ENCODE measurements at places on chromosomes 12 and 14.

- no peak for DNase-seq
Measured at GRCh38 chr14:75449696-75450095, 21.9 kb downstream of the JDP2 start.

GRCh38 chr12:130132831-130133511 is 29.3 kb upstream of the FZD10 start:
- DNase-seq, result no peak

DNA sequence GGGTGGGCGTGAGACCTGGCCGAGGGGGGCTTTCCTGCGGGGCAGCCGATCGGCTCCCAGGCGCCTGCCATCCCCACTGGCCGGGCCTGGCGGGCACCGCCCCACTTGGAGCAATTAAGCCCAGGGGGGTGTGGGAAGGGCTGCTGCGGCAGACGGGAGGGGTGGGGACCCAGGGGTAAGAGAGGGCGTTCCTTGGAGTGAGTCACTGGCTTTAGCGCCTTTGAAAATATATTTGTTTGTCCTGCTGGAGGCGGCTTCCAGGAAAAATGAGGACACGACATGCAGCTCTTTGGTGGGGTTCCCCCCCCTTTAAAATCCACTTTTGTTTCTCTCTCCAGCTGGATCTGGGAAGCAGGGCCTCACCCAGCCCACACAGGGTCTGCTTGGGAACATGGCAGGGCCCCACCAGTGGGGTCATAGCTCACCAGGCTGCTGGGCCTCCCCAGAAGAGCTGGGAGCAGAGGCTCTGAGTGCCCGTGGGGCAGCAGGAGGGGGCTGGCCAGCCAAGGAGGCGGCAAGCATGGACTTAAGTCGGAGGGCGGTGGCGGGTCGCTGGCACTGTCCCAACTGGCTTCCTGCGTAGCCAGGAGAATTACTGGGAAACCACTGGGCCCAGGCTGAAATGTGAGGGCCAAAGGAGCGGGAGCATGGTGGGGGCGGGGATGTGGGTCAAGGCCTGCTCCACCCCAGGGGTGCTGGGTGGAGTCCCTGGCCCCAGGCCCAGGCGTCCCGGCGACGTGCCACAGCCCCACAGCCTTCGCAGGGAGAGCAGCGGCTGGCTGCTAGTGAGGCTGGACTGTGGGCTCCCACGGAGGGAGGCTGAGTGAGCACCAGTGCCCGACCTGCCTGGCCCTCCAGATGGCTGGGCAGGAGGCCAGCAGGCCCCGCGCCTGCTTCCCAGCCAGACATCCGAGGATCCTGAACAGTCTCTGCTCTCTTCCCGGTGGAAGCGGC is 128.0 kb downstream of the RFLNA start:
- no peak for DNase-seq

DNA sequence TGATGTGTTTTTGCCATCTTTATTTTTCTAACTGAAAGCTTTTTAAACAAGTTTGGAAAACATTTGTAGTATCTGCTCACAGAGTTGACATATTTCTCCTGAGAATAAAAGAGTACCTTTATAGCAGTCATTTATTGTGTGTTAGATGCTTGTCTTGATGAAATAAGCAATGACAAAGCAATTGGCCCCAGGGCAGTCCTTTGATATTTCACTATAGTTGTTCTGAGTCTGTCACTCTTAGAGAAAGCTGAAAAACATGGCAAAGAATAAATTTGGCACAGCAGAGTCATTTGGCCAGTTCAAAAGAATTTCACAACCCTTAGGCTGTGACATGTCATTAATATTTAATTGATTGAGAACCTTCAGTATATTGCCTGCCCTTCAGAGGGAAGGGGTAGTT is 166.2 kb downstream of the PTPRO start:
- DNase-seq, result no peak

DNA sequence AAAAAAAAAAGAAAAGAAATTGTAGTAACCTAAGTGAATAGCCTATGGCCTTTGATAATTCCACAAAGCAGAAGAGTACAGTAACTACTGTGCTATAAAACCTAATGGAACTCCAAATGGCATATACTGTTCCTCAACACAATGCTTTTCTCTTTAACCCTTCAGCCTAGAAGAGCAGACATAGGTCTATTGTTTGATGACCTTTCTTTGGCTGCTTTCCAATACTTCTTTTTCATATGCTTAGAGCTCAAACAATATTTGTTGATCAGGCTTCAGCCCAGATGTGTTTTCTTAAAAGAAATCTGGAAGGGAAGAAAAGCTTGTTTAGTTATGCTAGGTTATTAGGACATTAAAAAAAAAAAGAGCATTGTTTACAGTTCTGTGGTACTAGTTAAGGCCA is 116.4 kb downstream of the NTN4 start:
- no peak for DNase-seq

- DNase-seq, result no peak
Measured at GRCh38 chr12:3251067-3251466, 173.9 kb downstream of the TSPAN9 start.

DNA sequence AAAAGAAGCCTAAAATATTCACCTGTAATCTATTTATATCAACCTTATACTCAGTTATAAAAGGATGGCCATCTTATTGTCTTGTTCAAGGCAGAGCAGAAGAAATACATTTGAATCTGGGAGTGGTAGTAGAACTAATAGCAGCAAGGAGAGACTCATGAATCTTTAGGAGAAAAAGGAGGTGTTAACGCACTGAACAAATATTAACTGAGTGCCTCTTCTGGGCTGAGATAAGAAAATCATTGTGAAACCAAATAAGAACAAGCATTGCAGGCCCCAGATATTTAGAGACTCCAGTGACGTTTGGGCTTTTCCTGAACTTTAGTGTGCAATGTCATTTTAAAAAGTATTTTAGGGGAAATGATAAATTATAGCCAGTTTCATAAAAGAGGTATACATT is 790.6 kb downstream of the DIO2 start:
- DNase-seq, result no peak

GRCh38 chr12:116759783-116760621 is 21.9 kb downstream of the RNFT2 start:
- no peak for DNase-seq

DNA sequence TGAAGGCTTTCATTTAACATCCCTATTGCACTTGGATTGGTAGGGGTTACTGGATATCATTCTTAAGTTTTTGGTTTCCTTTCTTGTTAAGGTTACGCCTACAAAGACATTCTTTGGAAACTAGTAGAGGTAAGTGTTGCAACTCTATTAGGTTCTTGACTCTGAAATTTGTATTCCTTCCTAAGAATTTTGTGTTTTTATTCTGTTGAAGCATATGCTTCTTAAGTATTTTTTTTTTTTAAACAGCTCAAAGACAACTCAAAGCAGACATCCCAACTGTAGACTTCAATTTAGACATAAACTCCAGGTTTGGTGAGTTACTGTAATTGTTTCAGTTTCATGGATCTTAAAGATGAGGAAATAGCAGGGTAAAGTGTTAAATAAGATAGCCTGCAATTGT is 1.1 kb upstream of the RBMS2 start:
- no peak for DNase-seq

- DNase-seq, result no peak
Measured at GRCh38 chr14:32166029-32166428, 35.8 kb upstream of the RNU6-7 start.

- no peak for DNase-seq
Measured at GRCh38 chr12:48374164-48374563, 23.4 kb upstream of the ZNF641 start.

GRCh38 chr14:36989806-36990205 is 182.6 kb downstream of the SLC25A21 start:
- DNase-seq, result no peak

- no peak for DNase-seq
Measured at GRCh38 chr12:132314035-132314434, 15.4 kb downstream of the GALNT9 start.

DNA sequence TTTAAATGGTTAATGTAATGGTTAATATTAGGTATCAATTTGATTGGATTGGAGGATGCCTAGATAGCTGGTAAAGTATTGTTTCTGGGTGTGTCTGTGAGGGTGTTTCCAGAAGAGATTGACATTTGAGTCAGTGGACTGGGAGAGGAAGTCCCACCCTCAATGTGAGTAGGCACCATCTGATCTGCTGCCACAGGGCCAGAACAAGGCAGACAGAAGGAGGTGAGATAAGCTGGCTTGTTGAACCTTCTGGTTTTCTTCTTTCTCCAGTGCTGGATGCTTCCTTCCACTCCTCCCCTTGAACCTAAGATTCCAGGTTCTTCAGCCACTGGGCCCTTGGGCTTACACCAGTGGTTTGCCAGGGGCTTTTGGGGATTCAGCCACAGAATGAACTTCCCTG is 756.5 kb upstream of the LRFN5 start:
- DNase-seq, result no peak

- DNase-seq, result no peak
Measured at GRCh38 chr12:120689397-120690082, 2.6 kb downstream of the MLEC start.

- no peak for DNase-seq
Measured at GRCh38 chr12:116450406-116450910, 108.7 kb upstream of the MAP1LC3B2 start.

GRCh38 chr14:60933920-60934655 is 46.8 kb downstream of the TRMT5 start:
- DNase-seq, result no peak

- no peak for DNase-seq
Measured at GRCh38 chr14:91155626-91156089, 41.8 kb downstream of the DGLUCY start.

DNA sequence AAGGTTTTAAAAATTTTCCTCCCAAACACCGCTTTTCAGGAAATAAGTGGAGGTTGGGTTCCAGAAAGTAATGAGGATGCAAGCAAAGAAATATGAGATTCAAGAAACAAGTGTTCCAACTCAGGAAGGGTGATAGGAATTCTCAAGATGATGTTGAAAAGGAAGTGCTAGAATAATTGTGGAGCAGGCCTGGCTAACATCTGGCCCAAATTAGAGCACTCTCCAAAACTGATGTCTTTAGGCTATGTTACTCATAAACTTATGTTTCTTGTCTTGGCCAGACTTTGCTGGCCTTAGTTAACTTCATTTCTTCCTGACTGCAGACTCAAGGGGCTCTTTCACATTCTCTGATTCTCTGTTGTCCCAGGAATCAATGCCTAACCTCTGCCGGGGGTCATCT is 116.3 kb downstream of the TMTC3 start:
- DNase-seq, result no peak

DNA sequence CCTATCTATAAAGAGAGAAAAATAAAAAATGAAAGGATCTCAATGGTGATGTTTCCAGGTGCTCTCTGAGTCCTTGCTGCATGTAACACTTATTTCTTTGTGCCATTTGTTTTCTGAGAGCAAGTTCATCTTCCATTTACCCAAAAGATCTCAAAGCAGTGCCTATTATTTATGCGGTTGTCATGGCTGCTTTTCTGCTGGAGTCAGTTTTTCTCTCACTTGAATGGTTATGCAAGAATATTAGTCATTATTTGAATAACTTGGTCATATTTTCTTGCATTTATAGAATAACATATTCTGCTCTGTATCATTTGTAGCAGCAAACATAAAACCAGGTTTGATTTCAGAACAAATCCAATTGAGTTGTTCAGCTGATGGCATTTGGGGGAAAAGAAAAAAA is 141.8 kb upstream of the G2E3 start:
- no peak for DNase-seq

DNA sequence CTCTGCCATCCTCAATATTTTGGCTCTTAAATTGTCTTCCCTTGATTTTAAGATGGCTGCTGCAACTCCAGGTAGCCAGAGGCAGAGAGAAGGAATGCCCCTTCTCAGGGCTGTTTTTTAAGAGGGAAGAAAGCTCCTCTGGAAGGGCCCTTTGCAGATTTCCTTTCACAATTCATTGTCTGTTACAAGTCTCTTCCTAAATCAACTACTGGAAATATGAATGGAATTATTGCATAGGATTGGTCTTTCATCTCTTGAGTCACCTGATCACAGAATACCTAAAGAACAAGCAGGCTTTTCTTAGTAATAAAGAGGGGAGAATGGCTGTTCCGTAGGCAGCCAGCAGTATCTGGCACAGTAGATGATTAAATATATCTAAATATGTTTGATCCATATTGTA is 118.5 kb downstream of the ANO6 start:
- DNase-seq, result no peak

GRCh38 chr14:74515891-74516412 is 22.4 kb downstream of the ISCA2 start:
- DNase-seq, result no peak

- no peak for DNase-seq
Measured at GRCh38 chr12:105355752-105356151, 25.3 kb downstream of the C12orf75 start.

DNA sequence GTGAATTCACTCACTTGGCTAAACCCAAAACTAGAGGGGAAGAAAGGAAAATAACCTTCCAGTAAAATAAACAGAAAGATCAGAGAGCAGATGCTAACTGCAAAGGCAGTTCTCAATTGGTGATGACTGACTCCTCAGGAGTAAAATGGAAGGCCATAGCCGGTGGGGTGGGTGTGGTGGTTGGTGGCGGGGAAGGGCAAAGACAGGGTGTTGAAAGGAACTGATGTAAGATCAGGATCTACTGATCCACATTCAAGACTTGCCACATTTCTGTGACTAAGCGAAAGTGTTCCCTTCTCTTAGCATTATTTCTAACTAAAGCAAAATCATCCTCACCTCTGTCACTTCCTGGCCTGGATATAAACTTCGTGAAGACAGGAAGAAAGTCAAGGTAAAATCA is 26.3 kb upstream of the TC2N start:
- DNase-seq, result no peak

DNA sequence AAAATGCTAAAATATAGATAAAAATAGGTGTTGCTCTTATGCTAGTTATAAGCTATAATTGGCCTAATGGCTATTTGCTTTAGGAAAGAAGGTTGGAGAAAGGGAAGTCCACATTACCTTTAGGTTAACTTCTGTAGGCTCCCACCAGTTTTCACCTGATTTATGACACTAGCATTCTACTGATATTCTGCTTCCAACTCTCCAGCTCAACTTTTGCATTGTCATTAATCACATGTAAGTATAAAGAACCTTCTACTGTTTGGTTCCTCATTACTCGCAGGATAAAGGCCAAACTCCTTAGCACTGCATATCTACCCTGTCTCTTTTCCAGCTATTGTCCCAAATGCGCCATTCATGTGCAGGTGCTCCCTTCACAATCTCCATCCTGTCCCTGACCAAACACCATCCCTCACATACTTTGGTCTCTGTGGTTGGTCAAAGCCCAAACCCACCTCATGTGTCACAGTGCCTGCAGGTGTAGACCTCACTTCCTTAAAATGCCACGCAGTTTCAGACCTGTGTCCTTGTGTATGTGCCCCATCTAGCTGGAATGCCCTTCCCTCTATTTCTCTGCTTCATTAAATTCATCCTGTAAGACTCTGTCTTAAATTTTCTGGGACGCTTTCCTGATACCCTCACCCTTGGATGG is 3.3 kb downstream of the DDHD1 start:
- DNase-seq, result no peak
